ENCODE measurements at places on chromosomes 11 and 22.

- no peak for DNase-seq
Observed at GRCh38 chr11:61338783-61339489, 5.9 kb downstream of the TKFC start.

DNA sequence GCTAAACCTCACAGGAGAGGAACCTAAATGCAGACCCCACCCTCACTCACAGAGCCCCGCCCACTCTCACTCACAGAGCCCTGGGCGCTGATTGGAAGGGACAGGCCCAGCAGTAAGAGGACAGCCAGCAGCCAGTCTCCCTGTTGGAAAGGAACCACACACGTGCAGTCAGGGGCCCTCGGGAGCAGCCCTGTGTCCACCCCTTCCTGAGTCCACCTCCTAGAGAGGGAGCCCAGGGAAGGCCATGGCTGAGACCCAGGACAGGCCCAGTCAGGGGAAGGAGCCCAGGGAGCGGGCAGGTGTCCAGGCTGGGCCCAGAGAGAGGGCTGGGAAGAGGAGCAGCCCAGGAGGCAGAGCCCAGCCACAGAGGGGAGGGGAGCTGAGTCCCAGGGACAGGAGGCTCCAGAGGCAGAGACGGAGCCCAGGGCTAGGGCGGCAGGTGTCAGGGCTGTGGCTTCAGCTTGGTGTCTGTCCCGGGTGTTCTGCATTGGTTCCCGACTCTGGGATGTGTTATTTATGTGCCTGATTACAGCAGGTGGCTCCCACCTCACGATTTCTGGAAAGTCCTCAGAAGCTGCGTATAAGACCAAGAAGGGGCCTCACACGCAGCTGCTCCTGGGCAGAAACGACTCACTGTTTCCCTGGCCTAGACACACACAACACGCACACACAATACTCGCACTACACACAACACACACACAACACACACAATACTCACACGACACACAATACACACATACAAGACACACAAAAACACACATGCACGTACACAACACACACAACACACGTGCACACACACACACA, 9.0 kb upstream of the APOBEC3H start:
- no peak for DNase-seq

DNA sequence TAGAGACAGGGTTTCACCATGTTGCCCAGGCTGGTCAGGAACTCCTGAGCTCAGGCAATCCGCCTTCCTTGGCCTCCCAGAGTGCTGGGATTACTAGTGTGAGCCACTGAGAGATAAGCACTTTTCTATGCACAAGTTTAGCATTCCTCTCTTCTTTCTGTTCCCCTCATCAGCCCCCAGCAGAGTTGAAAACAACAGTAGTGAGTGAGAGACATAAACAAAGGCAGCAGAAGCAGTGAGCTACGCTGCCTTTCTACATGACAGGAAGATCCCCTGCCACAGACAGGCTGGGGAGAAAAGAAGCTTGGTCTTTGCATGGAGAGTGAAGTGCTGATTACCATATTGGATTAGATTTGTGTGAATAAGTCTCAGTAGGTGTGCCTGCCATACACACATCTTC, 392.0 kb upstream of the KIRREL3 start:
- no peak for DNase-seq

- DNase-seq = no peak
Observed at GRCh38 chr11:36101466-36101865, 157.6 kb downstream of the LDLRAD3 start.
